ENCODE measurements at places on chromosomes 3 and 15.

GRCh38 chr3:87227835-87228144 lies 681 bp downstream of the CHMP2B start:
- DNase-seq = no peak

GRCh38 chr15:70375006-70375431 lies 277.3 kb upstream of the TLE3 start:
- DNase-seq = no peak

GRCh38 chr3:36220173-36220572 lies 160.1 kb upstream of the STAC start:
- no peak for DNase-seq

- DNase-seq = no peak
Observed at GRCh38 chr3:54649551-54649950, 278.3 kb downstream of the LRTM1 start.

DNA sequence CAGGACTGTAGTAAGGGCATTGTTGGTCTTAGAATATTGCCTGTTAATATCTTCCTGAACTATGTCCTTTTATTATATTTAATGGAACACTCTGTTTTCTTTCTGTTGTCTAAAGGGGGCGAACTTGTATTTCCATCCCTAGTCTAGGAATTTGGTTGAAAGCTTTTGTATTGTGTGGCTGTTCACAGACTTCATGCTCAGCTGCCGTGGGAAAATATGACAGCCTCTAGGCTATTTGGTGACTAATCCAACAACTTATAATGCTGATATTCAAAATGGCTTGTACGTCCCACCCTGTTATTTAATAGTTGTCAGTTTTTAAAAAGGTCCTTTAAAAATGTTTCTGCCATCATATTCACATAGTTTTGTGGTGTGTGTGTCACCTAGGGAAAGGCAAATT lies 202.6 kb downstream of the KLHL25 start:
- DNase-seq = no peak

DNA sequence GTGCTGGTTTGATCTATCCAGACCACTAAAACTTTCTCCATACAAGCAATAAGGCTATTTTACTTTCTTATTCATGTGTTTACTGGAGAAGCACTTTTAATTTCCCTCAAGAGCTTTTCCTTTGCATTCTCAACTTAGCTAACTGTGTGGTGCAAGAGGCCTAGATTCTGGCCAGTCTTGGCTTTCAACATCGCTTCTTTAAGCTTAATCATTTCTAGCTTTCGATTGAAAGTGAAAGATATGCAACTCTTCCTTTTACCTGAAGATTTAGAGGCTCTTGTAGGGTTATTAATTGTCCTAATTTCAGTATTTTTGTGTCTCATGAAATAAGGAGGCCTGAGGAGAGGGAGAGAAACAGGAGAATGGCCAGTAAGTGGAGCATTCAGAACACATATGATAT lies 234.8 kb upstream of the GADL1 start:
- no peak for DNase-seq

All from NCI-H1417 (cell line).